ENCODE measurements at places on chromosomes 1 and 21. TPM values are rescaled to one million over a fixed set of nuclear protein-coding genes. Genes with fewer than 3 reads are reported as not detected.

C1orf210 gene
- 12.0 TPM for total RNA-seq

FALEC gene
- not detected for total RNA-seq

DNA sequence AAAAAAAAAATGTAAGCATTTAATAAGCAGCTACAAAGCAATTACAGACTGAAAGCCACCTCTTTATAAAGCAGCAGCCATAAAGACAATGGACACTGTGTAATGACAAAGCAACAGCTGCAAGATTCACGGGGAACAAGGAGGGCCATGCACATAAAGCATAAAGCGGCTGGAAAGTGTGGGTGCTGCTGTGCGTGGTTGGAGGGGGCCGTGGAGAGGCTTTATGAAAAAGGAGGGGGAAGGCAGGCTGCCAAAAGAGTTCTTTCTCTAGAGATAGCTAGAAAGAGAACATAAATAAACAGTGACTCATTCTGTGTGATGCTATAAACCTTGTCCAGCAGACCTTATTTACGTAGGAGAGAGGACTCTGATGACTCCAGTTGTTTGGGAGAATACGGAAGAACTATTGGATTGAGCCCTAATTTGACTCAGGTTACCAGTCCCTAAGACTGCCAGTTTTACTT, 49.3 kb downstream of the ADAMTS1 start:
- DNase-seq, result peak; percentile 81

- DNase-seq, result no peak
Measured at GRCh38 chr1:91712393-91712792, 173.6 kb downstream of the TGFBR3 start.

C1orf146 gene
- total RNA-seq, result not detected

DNA sequence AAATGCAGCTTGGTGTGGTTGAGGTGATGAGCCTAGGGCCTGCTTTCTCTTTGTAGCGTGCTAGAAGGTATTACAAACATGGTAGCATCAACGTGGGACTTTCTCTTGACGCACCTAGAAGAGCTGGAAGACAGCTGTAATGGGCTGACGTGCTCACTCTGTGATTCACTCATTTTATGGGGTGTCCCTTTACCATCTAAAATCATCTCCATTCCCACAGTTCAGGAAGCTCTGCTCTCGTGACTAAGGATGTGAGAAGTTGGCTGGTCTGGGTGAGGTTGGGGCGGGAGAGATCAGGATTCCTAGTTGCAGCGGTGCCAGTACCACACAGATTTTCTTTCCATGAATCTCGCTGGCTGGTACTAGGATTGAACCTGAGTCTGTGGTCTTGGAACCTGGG, 4.2 kb downstream of the HTR6 start:
- DNase-seq, result no peak

DNA sequence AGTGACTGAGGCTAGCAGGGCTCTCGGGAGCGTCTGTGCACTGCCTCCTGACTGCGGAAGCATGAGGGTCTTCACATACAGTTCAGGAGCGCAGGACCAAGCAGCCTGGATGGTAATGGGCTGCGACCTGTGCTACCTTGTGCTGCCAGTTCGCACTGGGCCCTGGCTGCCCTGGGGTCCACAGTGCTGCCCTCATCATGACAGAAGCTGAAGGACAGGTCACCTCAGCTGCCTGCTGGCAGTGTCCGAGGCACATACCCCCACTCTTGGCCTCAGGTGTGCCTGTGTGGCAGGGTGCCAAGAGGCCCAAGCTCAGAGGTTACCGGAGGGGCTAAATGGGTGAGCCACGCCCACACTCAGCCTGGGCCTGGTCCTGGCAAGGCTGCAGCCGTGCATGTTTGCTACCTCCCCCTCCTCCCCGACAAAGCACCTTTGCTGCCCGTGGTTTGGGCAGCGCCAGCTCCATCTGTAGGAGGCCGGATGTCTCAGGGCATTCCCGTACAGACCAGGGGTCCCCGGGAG, 4.4 kb downstream of the JMJD4 start:
- no peak for DNase-seq

SPATC1L gene
- total RNA-seq, result 12.3 TPM

DNA sequence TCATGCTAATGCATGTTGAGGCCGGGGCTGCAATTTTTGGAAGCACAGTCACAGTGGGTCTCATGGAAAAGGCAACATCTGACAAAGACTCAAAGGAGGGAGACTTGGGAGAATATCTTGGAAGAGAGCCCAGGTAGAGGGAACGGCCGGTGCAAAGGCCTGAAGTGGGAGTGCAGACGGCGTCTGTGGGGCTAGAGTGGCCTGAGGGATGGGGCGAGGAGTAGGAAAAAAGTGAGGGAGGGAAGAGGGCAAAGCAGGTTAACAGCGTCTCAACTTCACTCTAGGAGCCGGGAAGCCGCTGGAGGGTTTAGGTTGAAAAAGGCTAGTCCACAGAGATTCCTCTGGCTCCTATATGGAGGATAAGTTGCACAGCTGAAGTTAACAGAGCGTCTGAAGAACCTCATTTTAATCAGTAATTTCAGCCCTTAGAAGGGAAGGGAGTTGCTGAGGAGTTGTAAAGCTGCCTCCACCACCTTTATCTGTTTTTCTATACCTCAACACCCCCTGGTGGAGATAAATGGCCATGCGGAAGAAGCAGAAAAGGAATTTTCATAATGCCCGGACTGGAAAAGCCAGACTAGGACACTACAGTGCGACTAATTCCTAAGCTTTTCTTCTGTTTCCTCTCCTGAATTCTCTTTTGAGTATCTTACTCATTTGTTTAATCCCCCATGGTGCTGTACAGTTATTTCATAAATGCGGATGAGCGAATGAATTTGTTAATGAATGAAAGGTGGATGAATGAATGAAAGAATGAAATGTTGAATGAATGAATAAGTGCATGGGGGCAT, 78.7 kb upstream of the ZNF281 start:
- peak; percentile 55 for DNase-seq

GRCh38 chr1:94245747-94246438, 8.5 kb upstream of the ARHGAP29 start:
- DNase-seq, result no peak

DNA sequence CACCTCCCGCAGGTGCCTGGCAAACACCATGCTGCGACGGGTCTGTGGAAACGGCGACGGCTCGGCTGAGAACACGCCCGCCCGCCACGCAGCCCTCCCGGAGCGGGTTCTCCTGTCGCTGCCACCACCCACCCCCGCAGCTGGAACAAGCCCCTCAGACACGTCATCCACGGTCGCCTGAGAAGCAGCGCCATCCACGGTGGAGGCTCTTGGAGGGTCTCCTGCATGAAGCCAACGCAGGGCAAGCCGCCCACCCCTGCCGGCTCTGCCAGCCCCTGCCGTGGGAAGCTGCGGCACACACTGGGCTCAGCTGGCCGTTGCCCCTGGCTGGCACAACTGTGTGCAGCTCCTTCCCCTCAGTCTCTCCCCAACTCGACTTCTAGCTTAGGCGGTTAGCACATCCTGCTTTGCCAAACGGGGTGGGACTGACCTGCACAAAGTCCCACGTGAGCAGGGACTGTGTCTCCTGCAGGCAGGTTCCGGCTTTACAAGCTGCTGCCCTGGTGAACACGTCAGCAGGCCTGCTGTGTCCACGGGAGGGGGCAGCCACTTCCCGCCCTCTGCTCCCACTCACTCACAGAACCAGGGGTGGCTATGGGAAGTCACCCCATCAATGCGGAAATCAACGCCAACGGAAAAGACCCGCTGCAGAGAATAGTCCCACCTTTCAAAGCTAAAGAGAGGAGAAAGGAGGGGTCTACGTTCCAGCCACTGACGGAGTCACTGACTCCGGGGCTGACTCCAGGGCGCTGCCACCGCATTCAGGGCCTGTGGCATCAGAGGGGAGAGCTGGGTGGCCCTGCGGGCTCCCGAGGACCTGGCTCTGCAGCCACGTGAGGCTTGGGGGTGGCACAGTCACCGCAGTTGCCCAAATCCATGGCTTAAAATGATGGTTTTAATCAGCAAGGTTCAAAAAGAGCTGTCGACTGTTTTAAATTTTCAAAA, 10.3 kb downstream of the POFUT2 start:
- DNase-seq, result peak; percentile 42

TPTE gene
- not detected for total RNA-seq

LMO4 gene
- total RNA-seq, result 51.4 TPM

GRCh38 chr1:113763661-113764060, 4.4 kb upstream of the PHTF1 start:
- DNase-seq, result no peak

DNA sequence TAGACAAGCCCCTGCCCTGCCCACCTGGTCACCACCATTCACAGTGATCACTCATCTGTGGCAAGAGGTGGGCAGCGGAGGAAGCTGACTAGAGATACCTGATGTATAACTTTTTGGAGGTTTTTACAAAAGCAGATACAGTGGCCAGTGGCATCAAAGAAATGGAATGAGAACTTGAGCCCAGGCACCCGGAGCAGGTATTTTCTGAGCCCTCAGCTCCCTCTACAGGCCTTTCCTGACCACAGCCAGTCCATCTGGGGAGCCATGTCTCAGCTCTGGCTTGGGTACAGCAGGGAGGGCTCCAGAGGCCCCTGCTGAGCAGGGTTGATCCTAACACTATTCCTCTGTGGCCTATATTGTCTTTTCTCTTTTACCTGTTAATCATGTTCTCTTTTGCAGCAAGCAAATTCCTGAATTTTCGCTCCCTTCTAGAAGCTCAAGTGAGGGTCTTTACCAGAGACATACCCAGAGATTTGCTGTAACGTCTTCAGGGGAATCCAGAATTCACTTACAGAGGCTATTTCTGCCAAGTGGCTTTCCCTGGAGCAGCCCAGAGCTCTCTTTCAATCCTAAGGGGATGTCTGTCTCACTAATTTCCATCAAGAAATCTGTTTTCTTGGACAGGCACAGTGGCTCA, 27.3 kb downstream of the GPR157 start:
- no peak for DNase-seq

SLC19A2 gene
- 20.9 TPM for total RNA-seq

DNA sequence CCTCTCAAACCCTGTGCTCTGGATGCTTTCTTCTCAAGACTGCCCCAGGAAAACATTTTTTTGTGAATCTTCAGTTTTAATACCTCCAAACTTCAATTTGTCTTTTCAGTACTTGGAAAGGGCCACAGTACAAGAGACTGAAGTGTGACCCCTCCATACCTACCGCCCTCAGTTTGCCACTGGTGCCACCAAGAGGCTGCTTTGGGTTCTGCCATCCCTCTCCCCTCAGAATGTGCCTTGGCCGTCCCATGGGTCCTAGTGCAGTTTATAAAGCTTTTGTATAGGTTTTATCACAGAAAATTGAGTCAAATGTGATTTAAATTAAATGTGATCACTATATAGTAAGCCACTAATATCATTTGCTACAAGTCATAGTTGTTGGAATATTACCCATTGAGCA, 60.8 kb upstream of the PGD start:
- peak; percentile 46 for DNase-seq
